ENCODE measurements at places on chromosomes 1 and 21.

GRCh38 chr1:84090447-84091245 is 53.4 kb upstream of the PRKACB start:
- no peak for DNase-seq

DNA sequence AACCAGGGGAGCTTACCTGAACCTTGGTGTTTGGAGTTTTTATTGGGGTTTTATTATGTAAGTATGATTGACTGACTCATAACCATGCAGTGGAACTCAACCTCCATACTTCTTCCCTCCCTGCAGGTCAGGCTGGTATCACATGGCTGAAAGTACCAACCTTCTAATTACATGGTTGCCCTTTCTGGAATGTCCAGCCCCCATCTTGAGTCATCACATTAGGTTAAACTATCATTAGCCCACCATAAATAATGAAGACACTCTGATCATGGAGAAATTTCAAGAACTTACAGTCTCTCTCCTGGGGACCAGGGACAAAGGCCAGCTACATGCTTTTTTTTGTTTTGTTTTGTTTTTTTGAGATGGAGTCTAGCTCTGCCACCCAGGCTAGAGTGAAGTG is 19.2 kb upstream of the DPH5 start:
- no peak for DNase-seq

- no peak for DNase-seq
These were observed 51.5 kb downstream of the SCCPDH start for GRCh38 chr1:246775531-246776385.

DNA sequence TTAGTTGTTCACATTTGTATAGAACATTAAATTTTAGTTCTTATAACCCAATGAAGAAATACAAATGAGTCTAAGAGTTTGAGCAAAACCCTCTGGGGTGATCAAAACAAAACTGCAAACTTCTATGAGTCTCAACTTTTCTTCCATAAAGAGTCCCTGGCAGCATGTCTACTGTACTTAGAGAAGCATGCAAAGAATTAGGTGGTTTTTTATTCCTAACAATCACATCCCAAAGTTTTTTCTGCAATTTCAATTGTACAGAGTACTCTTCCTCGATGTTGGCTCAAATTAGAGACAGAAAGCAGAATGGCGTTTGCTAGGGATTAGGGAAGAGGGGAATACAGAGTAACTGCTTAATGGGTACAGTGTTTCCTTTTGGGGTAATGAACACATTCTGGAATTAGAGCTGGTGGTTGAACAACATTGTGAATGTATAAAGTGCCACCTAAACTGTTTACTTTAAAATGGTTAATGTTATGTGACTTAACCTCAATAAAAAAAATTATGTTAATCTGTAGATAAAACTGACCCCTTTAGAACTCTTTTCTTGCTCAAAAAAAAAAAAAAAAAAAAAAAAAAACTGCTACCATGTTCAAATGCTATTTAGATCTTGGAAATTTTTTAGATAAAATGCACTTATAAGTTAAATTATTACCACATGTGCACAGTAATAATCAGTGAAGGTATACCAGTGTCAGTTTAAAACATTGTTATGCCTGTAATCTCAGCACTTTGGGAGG is 4.8 kb downstream of the RC3H1 start:
- DNase-seq = no peak

- no peak for DNase-seq
These were observed 94.6 kb upstream of the ZBTB18 start for GRCh38 chr1:243956450-243956849.
